Osteocyte (in vitro differentiated cells): ENCODE measurements at places on chromosomes 3 and 15. TPM values are rescaled to one million over a fixed set of nuclear protein-coding genes. Genes with fewer than 3 reads are reported as not detected.
A peak's percentile ranks its signal among the peaks of the same experiment; 100 is the strongest.

Gene CXCR6
- not detected in 2 replicates for total RNA-seq

Gene NDN
- 27.8 and 29.7 TPM in 2 replicates for total RNA-seq

Gene LRRC2
- total RNA-seq, result 1.2 and 1.5 TPM in 2 replicates

DNA sequence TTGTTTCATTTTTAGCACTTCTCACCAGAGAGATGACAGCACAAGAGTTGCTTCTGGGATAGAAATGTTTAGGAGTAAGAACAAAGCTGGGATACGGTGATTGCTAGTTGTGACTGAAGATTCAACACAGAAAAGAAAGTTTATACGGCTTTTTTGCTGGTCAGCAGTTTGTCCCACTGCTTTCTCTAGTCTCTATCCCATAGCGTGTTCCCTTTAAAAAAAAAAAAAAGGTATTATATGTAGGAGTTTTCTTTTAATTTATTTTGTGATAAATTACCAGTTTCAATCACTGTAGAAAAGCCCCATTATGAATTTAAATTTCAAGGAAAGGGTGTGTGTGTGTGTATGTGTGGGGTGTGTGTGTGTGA, 48.0 kb downstream of the PGPEP1L start:
- no peak for DNase-seq

GRCh38 chr3:65733459-65733858, 305.3 kb downstream of the MAGI1 start:
- DNase-seq, result no peak

GRCh38 chr15:48537271-48538113, 108.0 kb downstream of the FBN1 start:
- DNase-seq, result no peak

GRCh38 chr15:40909662-40910630, 15.7 kb downstream of the VPS18 start:
- no peak for DNase-seq

- DNase-seq, result peak; percentile 92
Measured at GRCh38 chr15:40054855-40055575, 16.0 kb upstream of the SRP14 start.
